T-helper 2 cell (primary cell): ENCODE measurements at places on chromosomes 16 and 17.

DNA sequence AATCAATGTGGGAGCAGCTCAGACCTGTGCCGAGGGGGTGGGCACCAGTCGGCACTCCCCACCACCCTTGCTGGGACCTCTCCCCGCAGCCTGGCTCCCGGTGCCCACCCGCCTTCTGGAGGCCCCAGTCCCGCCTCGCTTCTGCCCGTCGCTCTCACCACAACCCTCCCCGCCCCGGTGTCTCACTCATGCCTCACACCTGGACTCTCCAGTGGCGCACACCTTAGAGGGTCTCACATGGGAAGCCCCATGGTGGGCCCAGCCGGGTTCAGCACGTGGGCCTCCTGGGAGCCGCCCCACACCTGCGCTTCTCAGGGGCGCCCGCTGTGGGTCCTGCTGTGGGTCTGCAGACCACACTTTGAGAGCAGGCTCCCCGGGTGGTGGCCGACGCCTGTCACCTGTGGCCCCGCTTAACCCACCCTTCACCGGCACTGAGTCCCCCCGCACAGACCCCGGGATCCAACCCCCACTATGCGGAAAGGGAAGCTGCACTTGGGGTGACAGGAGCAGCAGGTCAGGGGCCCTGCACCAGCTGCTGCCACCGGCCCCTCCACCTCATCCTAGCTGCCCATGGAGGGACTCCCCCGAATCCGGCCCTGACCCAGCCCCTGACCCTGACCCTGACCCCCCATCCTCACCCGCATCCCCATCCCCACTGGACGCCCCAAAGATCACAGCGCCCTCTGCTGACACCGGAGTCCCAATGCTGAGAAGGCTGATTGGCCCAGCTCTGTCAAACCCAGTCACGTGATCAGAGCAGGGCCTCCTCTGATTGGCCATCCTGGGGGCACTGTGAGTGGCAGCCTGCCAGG is 27.4 kb upstream of the SLC38A10 start:
- DNase-seq: no peak

- DNase-seq: no peak
Measured at GRCh38 chr16:50448981-50449380, 80.2 kb upstream of the BRD7 start.

DNA sequence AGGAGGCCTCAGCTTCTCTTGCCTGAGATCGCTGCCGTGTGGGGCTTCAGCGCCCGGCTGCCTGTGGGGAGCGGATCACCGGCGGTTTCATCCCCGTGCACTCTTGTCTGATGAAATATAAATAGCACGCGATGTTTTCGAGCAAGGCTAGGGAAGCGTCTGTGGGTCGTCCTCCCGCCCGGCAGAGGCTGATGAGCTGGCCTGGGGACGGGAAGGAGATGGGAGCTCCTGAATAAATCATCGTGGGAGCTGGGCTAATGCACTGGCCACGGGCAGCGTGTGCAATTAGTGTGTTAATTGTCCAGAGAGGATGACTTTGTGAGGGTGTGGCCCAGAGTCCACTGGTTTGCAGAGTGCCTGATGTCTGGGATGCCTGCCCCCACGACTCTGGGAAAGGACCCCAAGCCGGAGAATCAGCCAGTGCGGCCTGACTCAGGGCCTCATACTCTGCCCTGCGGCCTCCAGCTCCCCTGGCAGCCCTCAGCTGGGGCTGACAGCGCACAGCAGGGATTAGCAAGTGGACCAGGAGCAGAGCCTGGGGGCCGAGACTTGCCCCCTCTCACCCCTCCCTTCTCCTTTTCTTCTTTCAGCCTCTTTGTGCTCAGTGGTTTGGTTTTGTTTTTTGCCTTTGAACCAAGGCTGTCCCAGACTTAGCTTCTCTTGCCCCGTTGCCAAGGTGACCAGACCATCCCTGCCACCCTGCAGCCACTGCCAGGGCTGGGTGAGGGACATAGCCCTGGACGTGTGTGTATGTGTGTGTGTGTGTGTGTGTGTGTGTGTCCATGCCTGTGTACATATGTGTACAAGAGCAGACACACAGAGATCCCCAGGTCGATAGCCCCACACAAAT is 21.4 kb downstream of the KCNJ12 start:
- DNase-seq: no peak

GRCh38 chr16:11526655-11527350 is 59.9 kb downstream of the LITAF start:
- no peak for DNase-seq

DNA sequence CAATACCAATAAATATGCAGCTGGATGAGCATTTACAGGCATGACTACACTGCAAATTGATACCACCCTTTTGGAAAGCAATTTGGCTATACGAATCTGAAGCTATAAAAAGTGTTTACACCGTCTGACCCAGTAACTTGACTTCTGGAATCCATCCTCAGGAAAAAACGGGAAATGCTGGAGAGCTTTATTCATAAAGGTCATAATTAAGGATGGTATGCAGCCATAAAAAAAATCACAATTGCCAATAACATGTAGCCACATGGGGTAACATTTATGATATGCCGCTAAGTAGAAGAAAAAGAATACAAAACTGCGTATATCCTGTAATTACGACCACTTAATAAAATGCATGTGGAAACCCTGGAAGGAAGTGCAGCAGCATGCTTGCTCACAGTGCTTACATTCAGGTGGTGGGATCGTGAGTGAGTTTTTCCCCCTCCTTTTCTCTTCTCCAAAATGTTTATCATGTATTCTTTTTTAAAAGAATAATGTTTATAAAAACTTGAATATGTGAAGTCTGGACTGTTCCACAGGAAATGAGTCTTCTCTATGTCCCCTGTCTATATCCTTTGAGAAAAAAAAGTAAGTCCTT is 34.2 kb downstream of the COPRS start:
- DNase-seq: no peak
